ENCODE measurements at places on chromosomes 7 and 10.

DNA sequence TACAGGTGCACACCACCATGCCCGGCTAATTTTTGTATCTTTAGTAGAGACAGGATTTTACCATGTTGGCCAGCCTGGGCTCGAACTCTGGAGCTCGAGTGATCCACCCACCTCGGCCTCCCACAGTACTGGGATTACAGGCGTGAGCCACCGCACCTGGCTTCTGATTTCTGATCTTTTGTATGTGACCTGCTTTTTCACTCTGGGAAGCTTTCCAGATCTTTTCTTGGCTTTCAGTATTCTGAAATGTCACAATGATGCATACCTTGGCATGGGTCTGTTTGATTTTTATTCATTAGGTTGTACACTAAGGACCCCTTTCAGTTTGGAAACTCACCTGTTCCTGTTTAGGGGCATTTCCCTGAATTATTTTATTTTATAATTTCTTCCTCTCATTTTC lies 41.6 kb downstream of the PROSER2 start:
- no peak for DNase-seq

DNA sequence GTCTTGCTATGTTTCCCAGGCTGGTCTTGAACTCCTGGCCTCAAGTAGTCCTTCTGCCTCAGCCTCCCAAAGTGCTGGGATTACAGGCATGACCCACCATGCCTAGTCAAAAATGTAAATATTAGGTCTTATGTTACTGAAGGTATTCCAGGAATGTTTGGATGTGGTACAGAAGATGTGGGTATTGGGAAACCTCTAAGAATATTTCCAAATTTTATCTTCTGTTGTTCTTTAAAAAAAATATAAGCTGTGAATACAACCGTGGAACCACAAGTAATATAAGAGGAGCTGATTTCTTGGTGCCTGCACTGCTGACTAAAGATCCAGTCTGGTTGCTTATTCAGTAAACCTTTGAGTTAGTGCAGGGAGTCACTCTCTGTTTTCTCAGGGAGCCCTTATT lies 178.3 kb downstream of the AUTS2 start:
- DNase-seq, result no peak

DNA sequence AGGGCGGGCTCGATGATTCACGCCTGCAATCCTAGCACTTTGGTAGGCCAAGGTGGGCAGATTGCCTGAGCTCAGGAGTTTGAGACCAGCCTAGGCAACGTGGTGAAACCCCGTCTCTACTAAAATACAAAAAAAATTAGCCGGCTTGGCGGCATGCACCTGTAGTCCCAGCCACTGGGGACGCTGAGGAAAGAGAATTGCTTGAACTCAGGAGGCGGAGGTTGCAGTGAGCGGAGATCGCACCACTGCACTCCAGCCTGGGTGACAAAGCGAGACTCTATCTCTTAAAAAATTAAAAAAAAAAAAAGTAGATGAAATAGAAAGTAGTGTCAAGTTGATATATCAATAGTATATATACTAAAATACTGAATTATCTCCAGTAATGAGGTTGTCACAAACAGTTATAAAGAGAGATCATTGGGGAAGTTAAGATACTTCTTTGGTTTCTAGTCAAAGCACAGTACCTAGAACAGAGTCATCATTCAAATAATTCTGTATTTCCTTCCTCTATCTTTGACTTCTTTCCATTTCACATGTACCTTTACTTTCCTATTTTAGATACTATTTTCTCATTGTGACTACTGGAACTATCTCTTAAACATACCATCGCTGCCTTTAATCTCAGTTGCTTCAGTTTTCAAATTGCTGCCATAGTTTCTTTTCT lies 491.7 kb downstream of the GRM8 start:
- no peak for DNase-seq

- peak; percentile 25 for DNase-seq
These were observed 63.4 kb downstream of the CSGALNACT2 start for GRCh38 chr10:43201545-43202131.
